Femur (tissue), 1 donor: ENCODE measurements at places on chromosomes 3 and 15.

DNA sequence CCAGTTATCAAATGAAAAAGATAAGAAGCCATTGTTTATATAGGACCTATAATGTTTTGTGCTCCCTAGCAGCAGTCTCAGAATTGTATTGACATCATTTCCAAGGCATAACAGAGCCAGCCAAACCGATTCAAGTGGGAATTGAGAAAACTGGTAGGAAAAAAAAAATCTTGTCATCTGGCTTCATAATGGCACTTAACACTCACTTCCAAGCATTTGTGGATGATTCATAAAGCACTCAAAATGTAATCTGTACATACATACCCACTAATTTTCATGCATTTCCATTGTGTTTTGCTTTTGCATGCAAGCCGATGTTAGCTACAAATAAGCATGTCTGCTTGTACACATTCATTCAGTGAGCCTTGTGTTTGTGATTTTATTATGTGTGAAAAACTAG lies 18.6 kb upstream of the TRPC1 start:
- DNase-seq, result no peak

DNA sequence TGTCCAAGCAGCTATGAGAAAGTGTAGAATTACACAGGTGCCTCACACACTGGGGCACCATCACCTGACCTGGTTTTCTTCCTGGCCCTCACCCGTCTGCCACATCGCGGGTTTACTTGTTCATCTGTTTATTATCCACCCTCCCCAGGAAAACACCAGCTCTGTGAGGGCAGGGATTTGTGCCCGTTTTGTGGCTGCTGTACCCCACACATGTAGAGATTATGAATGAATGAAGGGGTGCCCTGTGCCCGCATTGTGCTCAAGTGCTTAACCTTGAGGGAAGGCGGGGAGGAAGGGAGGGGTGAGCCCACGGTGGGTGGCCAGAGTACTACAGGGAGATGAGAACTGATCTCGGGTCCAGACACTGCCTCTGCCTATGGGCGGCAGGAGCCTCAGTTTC lies 108.4 kb downstream of the WNT7A start:
- no peak for DNase-seq

GRCh38 chr15:68274201-68274848 lies 3.2 kb upstream of the FEM1B start:
- no peak for DNase-seq

GRCh38 chr15:101213147-101213546 lies 38.7 kb downstream of the CHSY1 start:
- no peak for DNase-seq

- no peak for DNase-seq
These were observed 32.6 kb downstream of the SEMA7A start for GRCh38 chr15:74400915-74401757.

DNA sequence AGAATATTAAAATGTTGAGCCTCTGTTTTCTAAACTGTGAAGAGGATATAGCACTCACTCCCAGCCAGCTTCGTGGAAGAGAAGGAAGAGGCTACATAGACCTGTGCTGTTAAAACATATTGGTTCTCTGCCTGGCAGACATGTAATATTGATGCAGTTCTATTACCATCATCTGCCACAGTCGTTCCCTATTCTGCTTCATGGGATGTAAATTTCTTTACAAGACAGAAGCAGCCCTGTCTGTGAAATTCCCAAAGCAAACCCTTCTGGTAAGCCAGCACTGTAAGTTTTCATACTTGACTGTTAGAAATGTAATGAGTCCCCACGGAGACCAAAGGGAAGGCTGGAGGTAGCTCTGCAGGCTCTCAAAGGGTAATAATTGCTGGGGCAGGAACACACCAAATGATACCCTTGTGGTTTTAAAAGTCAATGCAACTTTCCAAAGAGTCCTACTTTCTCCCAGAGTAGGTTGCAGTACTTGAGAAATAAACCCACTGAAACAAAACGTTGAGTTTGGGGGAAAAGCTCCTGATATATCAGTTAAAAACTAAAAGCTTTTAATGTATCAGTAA lies 129.9 kb upstream of the HES1 start:
- DNase-seq, result no peak

- no peak for DNase-seq
These were observed 437 bp downstream of the MKRN2OS start for GRCh38 chr3:12544652-12545472.

DNA sequence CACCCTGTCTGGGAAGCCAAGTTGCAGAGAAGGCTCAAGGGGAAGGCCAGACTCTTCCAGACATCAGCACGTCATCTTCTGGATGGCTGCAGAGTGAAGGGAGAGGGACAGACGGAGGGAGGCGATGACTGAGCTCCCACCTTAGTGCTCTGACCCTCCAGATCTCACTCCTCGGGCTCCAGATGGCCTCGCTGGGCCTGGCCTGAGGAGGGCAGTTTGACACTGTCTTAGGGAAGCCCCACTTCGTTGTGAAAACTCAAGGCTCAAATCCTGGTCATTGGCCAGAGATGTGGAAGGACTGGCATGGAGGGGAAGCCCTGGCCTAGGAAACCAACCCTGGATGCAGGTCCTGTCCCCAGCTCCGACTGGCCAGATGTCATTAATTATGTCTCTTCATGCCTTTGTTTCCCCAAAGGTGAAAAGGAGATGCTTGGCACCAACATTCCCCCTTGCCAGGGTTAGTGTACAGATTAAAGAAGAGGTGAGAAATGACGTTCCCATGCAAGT lies 70.4 kb downstream of the ADCY5 start:
- no peak for DNase-seq

GRCh38 chr15:96495386-96495785 lies 164.9 kb downstream of the NR2F2 start:
- no peak for DNase-seq

- DNase-seq, result no peak
These were observed 70.7 kb upstream of the DPH6 start for GRCh38 chr15:35616498-35617271.

GRCh38 chr3:62672988-62673313 lies 202.3 kb downstream of the CADPS start:
- no peak for DNase-seq
